Muscle of leg (tissue), 16 donors: ENCODE measurements at places on chromosomes 7 and 10. TPM values are rescaled to one million over a fixed set of nuclear protein-coding genes. Genes with fewer than 3 reads are reported as not detected.

DNA sequence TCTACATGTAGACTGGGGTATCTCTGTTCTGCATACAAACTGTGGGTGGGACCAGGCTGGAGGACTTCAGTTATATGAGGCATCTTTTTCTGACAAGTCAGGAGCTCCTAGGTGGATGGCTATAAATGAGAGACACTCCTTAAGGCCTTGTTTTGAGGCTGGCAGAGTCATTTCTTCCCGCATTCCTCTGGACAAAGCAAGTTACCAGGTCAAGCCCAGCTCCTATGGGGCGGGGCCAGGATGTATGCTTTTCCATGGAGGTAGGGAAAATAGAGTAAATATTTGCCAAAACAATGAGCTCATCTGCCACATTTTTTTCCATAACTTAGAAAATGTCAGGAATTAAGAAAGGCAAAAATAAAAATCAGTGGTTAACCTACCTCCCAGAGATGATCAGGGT is 283.4 kb downstream of the GPR37 start:
- H3K27ac ChIP-seq = no peak overlapping the region
- no peaks in the 10 kb centered on the region for H3K27me3 ChIP-seq
- no peak for DNase-seq
- no peak overlapping the region for H3K4me3 ChIP-seq
- no peaks in the 10 kb centered on the region for H3K36me3 ChIP-seq
- no peaks in the 10 kb centered on the region for H3K4me1 ChIP-seq

DNA sequence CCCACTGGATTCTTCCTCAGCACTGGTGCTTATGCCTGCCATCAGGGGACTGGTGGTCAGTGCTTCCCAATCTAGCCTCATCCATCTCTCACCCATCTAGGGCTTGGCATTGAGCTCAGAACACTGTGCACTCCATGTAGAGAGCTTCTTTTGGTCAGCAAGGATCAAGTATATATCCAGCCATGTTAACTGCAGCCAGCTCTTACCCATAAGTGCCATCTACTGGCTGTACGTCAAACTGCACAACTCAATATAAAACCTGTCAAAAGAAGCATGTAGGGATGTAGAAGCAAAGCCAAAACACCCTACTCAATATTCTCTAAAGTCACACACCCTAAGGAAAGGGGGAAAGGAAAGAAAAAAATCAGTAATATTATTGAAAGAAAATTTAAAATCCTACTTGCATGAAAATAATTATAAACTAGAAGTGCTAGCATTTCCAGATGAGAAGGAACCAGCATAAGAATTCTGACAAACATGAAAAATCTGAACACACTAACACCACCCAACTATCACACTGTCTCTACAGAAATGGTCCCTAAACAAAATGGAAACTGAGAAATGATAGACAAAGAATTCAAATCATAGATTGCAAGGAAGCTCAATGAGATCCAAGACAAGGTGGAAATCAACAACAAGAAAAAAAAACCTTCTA is 531.1 kb upstream of the STEAP1 start:
- DNase-seq = peak; percentile 50
- H3K4me3 ChIP-seq = no peak overlapping the region

- no peak overlapping the region for H3K4me3 ChIP-seq
- no peak for DNase-seq
- H3K27me3 ChIP-seq = no peaks in the 10 kb centered on the region
Observed at GRCh38 chr7:129383542-129384132, 50.6 kb upstream of the STRIP2 start.

DNA sequence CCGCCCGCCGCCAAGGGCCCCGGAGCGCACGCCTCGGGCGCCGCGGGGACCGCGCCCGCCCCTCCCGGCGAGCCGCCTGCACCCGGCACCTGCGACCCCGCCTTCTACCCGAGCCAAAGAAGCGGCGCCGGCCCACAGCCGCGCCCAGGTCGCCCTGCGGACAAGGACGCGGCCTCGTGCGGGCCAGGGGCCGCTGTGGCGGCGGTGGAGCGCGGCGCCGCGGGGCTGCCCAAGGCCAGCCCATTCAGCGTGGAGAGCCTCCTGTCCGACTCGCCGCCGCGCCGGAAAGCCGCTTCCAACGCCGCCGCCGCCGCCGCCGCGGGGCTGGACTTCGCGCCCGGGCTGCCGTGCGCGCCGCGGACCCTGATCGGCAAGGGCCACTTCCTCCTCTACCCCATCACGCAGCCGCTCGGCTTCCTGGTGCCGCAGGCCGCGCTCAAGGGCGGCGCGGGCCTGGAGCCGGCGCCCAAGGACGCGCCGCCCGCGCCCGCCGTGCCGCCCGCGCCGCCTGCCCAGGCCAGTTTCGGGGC is 3.5 kb downstream of the UNCX start:
- no peak for DNase-seq
- H3K27me3 ChIP-seq = peaks cover 88% of the 10 kb centered on the region
- no peak overlapping the region for H3K27ac ChIP-seq
- no peaks in the 10 kb centered on the region for H3K36me3 ChIP-seq

The GPR158 gene
- total RNA-seq = 0.13 TPM

The CALHM3 gene
- total RNA-seq = not detected
